Panc1 (cell line): ENCODE measurements at places on chromosomes 5 and 9. TPM values are rescaled to one million over a fixed set of nuclear protein-coding genes. Genes with fewer than 3 reads are reported as not detected.

The FOXI1 gene
- 0.44 TPM for total RNA-seq

DNA sequence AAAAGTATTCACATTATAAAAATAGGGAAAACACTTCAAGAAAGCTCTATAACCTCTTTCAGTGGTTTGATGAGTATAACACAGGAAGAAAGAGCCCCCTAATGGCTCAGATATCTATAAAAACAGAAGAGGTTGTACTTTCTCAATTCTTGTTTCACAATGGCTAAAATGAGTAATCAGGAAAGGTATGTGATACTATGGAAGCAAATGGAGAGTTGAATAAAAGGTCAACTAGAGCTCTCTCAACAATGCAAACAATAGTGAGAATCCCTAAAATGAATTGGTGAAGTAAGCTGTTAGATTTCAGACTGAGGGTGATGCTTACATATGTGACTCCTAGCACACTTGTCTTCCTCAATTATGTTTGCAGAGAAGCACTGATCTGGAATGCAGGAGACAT lies 584.6 kb upstream of the CDH18 start:
- peak; percentile 56 for DNase-seq
- no peak overlapping the region for H3K27ac ChIP-seq
- peaks cover 2% of the 10 kb centered on the region; the same call in 1 of the 2 replicates for H3K4me1 ChIP-seq
- H3K4me3 ChIP-seq = no peak overlapping the region
- no peaks in the 10 kb centered on the region for H3K36me3 ChIP-seq
- no peaks in the 10 kb centered on the region for H3K27me3 ChIP-seq

The SLC1A1 gene
- total RNA-seq = 0.05 TPM

DNA sequence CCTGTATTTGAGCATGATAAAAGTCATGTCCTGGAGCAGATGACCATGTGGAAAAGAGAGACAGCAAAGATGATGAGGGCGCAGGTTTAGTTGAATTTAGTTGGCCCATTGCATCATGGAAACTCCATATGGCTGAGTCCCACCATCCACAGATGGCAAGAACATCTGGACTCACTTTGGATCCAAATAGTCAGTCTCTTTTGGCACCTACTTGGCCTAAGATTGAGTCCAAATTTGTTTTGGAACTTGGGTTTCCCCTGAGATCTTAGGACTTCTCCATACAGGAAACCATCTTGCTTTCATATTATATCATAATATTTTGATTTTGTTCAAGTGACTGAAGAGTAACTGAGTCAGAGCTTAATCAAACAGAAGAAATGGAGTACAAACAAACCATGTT lies 217.5 kb downstream of the DRD1 start:
- H3K4me1 ChIP-seq = no peaks in the 10 kb centered on the region
- no peak for DNase-seq
- H3K27me3 ChIP-seq = 0 out of 2 replicates have a peak, but pooled peaks cover 2% of the 10 kb centered on the region
- H3K27ac ChIP-seq = no peak overlapping the region

GRCh38 chr9:34653151-34654072 lies 1.4 kb downstream of the IL11RA start:
- H3K4me3 ChIP-seq = no peak overlapping the region
- H3K27me3 ChIP-seq = no peaks in the 10 kb centered on the region
- no peak for DNase-seq

DNA sequence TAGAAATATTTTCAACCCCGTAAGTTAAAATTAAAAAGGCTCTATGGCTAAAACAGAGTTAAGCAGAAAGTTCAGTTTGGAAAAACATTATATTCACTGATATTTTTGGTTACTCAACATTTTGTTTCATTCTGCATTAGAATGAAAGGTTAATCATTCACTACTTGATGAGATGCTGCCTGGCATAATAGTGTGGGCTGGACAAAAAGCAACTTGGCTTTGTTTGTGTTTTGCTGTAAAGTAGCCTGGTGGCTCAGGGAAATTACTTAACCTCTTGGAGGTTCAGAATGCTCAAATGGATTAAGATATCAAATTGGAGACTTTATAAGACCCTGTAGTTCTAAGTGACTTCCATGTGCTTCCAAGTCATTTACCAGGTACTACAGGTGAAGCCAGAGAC lies 367.4 kb upstream of the TRPC7 start:
- H3K4me3 ChIP-seq = no peak overlapping the region
- H3K36me3 ChIP-seq = no peaks in the 10 kb centered on the region
- DNase-seq = no peak
- no peaks in the 10 kb centered on the region for H3K27me3 ChIP-seq
- H3K27ac ChIP-seq = no peak overlapping the region

The RNF183 gene
- not detected for total RNA-seq

- H3K27me3 ChIP-seq = no peaks in the 10 kb centered on the region
- H3K36me3 ChIP-seq = no peaks in the 10 kb centered on the region
- H3K27ac ChIP-seq = no peak overlapping the region
- peaks cover 17% of the 10 kb centered on the region for H3K4me1 ChIP-seq
- H3K4me3 ChIP-seq = peak overlapping the region; percentile 41; the same call in 1 of the 2 replicates
- no peak for DNase-seq
These were observed 732 bp downstream of the GBGT1 start for GRCh38 chr9:133162861-133163503.

GRCh38 chr5:141934099-141934844 lies 10.6 kb downstream of the DELE1 start:
- H3K4me3 ChIP-seq = no peak overlapping the region
- H3K4me1 ChIP-seq = no peaks in the 10 kb centered on the region
- H3K36me3 ChIP-seq = peaks cover 16% of the 10 kb centered on the region
- H3K27ac ChIP-seq = no peak overlapping the region
- no peak for DNase-seq
- H3K27me3 ChIP-seq = no peaks in the 10 kb centered on the region

GRCh38 chr9:73667749-73668148 lies 516.1 kb downstream of the ANXA1 start:
- no peak for DNase-seq
- H3K27me3 ChIP-seq = no peaks in the 10 kb centered on the region
- H3K4me3 ChIP-seq = no peak overlapping the region
- H3K36me3 ChIP-seq = no peaks in the 10 kb centered on the region
- no peak overlapping the region for H3K27ac ChIP-seq

- H3K4me3 ChIP-seq = no peak overlapping the region
- DNase-seq = no peak
- no peaks in the 10 kb centered on the region for H3K27me3 ChIP-seq
- H3K4me1 ChIP-seq = no peaks in the 10 kb centered on the region
These were observed 113.2 kb downstream of the SEC61B start for GRCh38 chr9:99335280-99335679.

GRCh38 chr9:76658510-76659231 lies 105.6 kb upstream of the PCA3 start:
- no peaks in the 10 kb centered on the region for H3K36me3 ChIP-seq
- no peak overlapping the region for H3K4me3 ChIP-seq
- H3K27ac ChIP-seq = no peak overlapping the region
- H3K27me3 ChIP-seq = no peaks in the 10 kb centered on the region; the same call in 1 of the 2 replicates
- DNase-seq = no peak
- H3K4me1 ChIP-seq = no peaks in the 10 kb centered on the region

- no peaks in the 10 kb centered on the region for H3K36me3 ChIP-seq
- H3K27ac ChIP-seq = no peak overlapping the region
- H3K4me1 ChIP-seq = no peaks in the 10 kb centered on the region; the same call in 1 of the 2 replicates
- no peaks in the 10 kb centered on the region for H3K27me3 ChIP-seq
- DNase-seq = peak; percentile 24
These were observed 175.1 kb upstream of the PITX1 start for GRCh38 chr5:135208903-135209721.

DNA sequence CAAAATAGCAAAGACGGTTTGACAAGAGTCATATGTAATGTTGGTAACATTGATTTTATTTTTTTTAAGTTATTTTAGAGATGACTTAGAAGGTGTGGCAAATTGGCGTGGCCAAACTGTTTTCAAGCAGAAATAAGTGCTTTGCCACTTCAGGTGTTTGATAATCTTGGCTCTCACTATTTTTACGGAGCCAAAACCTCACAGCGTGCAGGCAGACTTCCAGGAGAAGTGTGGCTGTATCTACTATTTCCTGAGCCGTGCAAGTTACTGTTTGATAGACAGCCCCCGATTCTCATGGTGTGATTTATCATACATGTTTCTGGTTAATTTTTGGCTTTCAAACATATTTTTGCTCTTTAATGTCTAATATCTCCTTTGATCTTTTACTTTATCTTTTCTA lies 269.5 kb downstream of the ADAMTSL1 start:
- no peaks in the 10 kb centered on the region for H3K36me3 ChIP-seq
- no peak overlapping the region for H3K4me3 ChIP-seq
- no peaks in the 10 kb centered on the region for H3K27me3 ChIP-seq
- no peaks in the 10 kb centered on the region for H3K4me1 ChIP-seq
- no peak for DNase-seq

The SLC44A1 gene
- 8.7 TPM for total RNA-seq

DNA sequence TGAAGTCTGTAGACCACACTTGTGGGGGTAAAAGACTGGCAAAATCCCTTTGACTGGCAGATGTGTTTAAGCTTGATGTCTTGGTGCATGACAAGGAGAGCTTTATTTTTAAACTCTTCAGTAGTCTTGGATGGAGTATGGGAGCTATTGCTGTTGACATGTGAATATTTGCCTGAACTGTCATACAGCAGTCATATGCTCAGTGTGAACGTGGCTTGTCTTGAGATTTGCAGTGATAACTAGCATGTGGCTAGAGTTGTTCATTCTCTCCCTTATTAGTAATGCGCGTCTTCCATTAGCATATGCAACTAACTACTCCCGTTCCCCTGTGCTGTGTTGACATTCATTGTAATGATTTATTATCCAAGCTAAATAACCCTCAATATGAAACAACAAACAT lies 523.6 kb upstream of the WWC1 start:
- H3K4me1 ChIP-seq = no peaks in the 10 kb centered on the region
- H3K36me3 ChIP-seq = no peaks in the 10 kb centered on the region
- DNase-seq = no peak

The DMRT3 gene
- not detected for total RNA-seq

GRCh38 chr5:129506950-129507349 lies 46.9 kb downstream of the ADAMTS19 start:
- H3K27me3 ChIP-seq = no peaks in the 10 kb centered on the region
- H3K27ac ChIP-seq = no peak overlapping the region
- no peak overlapping the region for H3K4me3 ChIP-seq
- no peak for DNase-seq

GRCh38 chr9:5446451-5447236 lies 3.7 kb upstream of the CD274 start:
- no peaks in the 10 kb centered on the region for H3K27me3 ChIP-seq
- H3K36me3 ChIP-seq = no peaks in the 10 kb centered on the region
- no peak overlapping the region for H3K27ac ChIP-seq
- H3K4me1 ChIP-seq = no peaks in the 10 kb centered on the region
- no peak for DNase-seq
- no peak overlapping the region for H3K4me3 ChIP-seq

DNA sequence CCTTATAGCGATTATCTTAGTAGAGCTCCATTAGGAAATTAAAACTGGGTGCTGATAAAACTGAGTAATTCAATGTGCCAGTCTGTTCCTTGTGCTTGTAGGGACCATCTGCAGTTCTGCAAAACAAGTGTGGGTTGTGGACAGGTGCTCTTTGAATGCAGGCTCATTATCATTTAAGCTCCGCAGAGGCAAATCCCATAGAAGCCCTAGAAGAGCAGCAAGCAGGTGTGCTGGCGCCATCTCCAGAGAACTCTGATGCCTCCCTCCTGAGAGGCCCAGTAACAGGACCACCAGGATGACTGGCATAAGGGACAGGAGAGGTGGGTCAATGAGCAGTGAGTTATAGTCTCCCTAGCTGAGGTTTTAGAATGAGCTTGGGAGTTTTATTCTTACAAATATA lies 1342.4 kb upstream of the DMAC1 start:
- no peaks in the 10 kb centered on the region for H3K36me3 ChIP-seq
- DNase-seq = no peak
- H3K27me3 ChIP-seq = no peaks in the 10 kb centered on the region
- no peak overlapping the region for H3K4me3 ChIP-seq
- H3K4me1 ChIP-seq = no peaks in the 10 kb centered on the region

- no peak overlapping the region for H3K4me3 ChIP-seq
- no peak overlapping the region for H3K27ac ChIP-seq
- no peaks in the 10 kb centered on the region for H3K36me3 ChIP-seq
These were observed 118.7 kb upstream of the SLCO6A1 start for GRCh38 chr5:102617191-102618187.

GRCh38 chr5:31096238-31096865 lies 97.1 kb upstream of the CDH6 start:
- H3K27ac ChIP-seq = no peak overlapping the region
- no peaks in the 10 kb centered on the region for H3K36me3 ChIP-seq
- DNase-seq = no peak
- no peaks in the 10 kb centered on the region for H3K4me1 ChIP-seq

DNA sequence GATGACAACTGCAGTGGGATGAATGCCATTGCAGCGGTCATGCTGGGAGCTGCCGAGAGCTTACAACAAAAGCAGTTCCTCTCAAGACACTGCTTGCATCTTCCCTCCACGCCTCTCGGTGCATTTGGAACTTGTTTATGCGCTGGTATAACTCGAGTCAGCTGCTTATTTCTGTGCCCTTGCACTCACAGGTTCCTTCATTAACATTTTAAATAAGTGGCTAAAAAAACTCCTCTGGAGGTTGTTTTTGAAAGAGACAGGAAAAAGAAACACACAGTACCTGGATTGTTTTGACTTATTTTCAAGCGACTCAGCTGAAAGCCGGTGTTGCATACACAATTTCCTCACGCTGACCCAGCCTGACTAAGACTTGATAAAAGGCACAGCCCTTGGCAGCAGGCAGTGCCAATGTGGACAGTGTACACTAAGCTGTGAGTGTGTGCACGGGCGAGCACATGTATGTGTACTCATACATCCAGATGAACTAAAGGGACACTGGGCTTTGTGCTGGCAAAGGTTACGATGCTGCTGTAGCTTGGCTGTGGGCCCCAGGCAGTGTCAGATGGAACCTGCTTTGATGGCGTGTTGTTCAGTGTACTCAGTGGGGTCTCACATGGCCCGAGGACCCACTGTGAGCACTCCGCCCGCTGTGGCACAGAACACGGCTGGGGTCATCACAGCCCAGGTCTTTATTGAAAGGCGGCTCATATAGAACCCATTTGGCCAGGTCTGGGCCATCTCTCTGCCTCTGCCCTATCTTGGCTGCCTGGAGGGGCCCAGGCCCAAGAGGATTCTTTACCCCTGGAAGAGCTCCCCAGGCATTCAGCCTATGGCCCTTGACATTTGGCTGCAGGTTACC lies 92.3 kb downstream of the ANKRD33B start:
- no peak overlapping the region for H3K4me3 ChIP-seq
- no peaks in the 10 kb centered on the region for H3K36me3 ChIP-seq
- H3K27ac ChIP-seq = no peak overlapping the region
- DNase-seq = no peak
- H3K27me3 ChIP-seq = no peaks in the 10 kb centered on the region

GRCh38 chr5:42887575-42887974 lies 75.9 kb upstream of the SELENOP start:
- no peak overlapping the region for H3K27ac ChIP-seq
- no peaks in the 10 kb centered on the region for H3K36me3 ChIP-seq
- no peak overlapping the region for H3K4me3 ChIP-seq
- H3K4me1 ChIP-seq = no peaks in the 10 kb centered on the region
- no peak for DNase-seq

The ELOVL7 gene
- total RNA-seq = 2.9 TPM

The PTGES gene
- 1.1 TPM for total RNA-seq

The MYMK gene
- not detected for total RNA-seq

DNA sequence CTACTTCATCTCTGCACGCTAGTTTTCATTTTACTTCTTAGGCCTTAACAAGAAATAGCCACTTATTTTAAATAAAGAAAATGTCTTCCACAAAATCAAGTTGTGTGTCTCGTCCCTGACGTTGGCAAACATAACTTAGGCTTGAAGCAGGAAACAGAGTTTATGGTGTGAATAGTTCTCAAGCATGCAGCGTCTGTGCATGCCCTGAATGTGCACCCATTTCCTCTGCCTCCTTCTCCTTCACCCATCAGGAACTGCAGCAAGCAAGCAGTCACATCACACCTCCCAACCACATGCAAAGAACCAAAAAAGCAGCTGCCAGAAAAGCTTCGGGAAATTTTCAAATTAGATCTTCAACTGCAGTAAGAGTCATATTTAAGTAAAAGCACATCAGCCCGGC lies 424.0 kb upstream of the IRX4 start:
- no peak overlapping the region for H3K27ac ChIP-seq
- H3K27me3 ChIP-seq = no peaks in the 10 kb centered on the region
- no peak for DNase-seq
- H3K4me3 ChIP-seq = no peak overlapping the region
- H3K36me3 ChIP-seq = no peaks in the 10 kb centered on the region
